Tibial nerve (tissue), 4 donors: ENCODE measurements at places on chromosomes 12 and 14.

DNA sequence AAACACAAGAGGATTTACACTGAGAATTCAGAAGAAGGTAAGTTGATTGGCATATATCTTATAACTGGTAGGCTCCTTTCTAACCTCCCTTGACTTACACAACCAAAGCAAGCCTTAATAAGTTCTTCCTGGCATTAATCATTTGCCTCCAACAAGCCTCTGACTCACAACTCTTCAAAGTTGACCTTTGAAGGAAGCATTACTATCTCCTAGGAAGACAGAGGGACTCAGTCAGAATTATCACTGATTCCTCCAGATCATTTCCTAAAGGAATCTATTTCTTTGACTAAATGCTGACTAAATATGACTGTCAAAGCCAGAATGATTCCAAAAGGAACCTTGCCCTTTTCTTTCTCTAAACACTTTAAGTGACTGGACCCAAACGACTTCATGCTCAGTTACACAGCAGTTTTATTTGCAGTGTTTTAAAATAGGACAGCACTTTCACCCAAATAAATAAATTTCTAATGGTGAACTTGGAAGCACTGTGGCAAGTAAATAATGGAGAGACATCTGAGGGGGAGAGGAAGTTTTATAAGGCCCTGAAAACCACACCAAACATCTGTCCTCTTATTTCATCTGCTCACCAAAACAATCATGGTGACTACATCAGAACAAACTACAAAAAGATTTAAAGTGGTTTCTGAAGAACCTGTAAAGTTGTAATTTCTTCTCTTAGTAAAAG is 128.2 kb downstream of the KLHL28 start:
- DNase-seq = no peak

GRCh38 chr14:73289729-73290128 is 52.4 kb downstream of the PAPLN start:
- DNase-seq = no peak

GRCh38 chr12:23885394-23885793 is 64.1 kb downstream of the SOX5 start:
- DNase-seq = no peak

DNA sequence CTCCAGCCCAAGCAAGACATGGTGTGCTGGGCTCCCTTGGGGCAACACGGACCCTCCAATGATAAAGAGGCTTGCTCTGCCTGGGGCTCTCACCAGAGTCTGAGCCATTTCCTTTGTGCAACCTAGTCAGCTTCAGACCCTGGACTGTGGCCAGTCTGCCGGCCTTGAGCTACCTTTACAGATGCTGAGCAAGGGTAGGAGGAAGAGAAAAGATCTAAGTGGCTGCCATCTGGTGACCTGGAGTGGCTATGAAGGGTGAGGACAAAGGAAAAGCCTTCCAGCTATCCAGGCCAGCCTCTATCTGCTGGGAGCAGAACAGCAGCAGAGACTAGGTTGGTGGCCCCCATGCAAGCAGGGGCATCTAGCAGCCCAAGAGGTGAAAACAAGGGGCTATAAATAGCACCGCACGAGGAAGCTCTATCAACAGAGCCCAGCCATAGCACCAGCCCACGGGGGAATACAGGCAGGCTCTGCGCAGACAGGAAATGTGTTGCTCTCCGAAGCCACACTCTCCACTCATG is 230.1 kb downstream of the FOXN3 start:
- DNase-seq = no peak

DNA sequence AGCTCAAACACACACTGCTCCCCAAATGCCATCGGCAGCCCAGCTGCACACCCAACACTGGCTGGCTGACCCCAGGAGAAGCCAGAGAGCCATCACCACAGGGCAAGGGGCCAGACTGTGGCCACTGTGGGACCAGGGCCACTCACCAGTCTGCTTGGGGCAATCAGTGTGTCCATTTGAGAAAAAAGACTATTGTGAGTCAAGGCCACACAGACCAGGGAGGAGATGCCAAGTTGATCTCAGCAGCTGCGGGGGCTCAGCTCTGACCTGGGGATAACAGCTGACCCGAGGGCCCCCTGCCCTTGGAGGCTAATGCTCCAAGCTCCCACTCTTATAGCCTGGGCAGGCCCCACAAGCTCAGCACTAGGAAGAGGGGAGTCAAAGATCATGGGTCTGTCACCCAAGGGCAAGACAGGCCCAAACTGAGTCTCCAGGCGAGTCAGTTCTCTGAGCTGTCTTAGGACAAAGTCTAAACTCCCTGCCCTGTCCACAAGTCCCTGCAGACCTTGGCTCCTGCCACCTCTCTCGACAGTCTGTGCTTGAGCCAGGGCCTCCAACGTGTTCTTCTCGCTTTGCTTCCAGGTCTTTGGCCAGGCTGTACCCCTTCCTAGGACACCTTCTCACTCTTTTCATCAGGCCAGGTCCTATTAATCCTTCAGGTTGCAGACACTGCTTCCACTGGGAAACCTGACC is 30.1 kb upstream of the PNMA1 start:
- no peak for DNase-seq

DNA sequence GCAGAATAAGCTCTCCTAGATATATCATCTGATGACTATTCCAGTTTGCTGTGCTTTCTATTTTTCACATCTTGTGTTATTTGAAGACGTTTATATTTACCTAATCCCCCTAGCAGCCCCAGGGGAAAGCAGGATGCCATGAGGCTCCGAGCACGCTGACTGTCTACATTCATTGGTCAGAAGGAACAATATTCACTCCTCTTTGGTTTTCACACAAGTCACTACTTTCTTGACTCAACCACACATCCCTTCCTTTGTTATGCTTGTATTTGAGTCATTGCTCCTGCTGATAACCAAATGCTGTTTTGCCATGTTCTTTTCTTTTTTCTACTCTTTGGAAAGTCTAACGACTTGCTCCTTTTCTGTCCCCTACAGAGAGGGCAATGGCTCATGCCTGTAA is 86.5 kb upstream of the SLC38A2 start:
- no peak for DNase-seq

GRCh38 chr14:26594148-26594547 is 3.7 kb downstream of the NOVA1 start:
- DNase-seq = no peak

GRCh38 chr12:89968151-89968700 is 259.6 kb upstream of the ATP2B1 start:
- DNase-seq = no peak

DNA sequence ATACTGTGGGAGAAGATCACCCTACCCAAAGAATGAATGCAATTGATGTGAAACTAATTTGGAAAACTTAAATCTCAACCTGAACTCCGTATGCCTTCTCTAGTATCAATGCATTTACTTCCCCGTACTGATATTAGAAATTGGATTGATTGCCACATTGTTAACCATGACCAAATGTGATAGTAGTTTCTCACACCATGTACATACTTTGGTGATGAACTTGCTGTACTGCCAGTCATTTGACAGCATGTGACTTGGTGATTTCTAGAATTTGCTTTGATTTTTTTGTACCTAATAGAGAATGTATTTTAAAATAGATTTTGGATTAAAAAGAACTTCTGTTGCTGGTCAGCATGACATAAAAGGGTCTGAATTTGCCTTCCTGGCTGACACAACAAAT is 579.8 kb upstream of the TMEM132C start:
- no peak for DNase-seq

- no peak for DNase-seq
Observed at GRCh38 chr12:74227846-74228545, 309.6 kb upstream of the ATXN7L3B start.

- DNase-seq = no peak
Observed at GRCh38 chr14:27427796-27428195, 830.0 kb upstream of the NOVA1 start.

GRCh38 chr12:50747817-50748216 is 16.1 kb upstream of the ATF1 start:
- no peak for DNase-seq

- DNase-seq = no peak
Observed at GRCh38 chr12:70366581-70367257, 629 bp downstream of the KCNMB4 start.

- DNase-seq = no peak
Observed at GRCh38 chr14:88989911-88990310, 165.5 kb downstream of the TTC8 start.

GRCh38 chr12:52964556-52965336 is 15.8 kb downstream of the KRT18 start:
- DNase-seq = no peak

DNA sequence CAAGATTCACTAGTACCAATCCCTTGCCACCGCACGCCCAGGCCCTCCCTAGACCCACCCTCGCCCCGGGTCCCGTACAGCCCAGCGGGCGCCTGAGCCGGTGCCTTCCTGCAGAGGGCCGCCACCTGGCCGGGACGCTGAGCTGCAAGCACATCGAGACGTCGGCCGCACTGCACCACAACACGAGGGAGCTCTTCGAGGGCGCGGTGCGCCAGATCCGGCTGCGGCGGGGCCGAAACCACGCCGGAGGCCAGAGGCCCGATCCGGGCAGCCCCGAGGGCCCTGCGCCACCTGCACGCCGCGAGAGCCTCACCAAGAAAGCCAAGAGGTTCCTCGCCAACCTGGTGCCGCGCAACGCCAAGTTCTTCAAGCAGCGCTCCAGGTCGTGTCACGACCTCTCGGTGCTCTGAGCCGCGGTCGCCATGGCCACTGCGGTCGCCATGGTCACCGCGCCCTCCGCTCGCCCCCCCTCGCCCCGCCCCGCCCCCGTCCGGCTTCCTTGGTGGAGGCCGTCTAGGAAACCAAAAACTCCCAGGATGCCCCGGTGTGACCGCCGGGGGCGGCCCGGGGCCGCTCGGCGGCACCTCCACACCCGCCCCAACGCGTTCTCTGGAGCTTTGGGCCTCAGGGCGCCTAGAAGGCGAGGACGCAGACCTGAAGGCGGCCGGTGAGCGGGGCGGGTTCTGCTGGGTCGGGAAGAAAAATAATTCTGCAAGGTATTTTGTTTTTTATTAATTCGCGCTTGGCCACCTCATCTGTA is 3.7 kb downstream of the REM2 start:
- DNase-seq = peak; percentile 51

DNA sequence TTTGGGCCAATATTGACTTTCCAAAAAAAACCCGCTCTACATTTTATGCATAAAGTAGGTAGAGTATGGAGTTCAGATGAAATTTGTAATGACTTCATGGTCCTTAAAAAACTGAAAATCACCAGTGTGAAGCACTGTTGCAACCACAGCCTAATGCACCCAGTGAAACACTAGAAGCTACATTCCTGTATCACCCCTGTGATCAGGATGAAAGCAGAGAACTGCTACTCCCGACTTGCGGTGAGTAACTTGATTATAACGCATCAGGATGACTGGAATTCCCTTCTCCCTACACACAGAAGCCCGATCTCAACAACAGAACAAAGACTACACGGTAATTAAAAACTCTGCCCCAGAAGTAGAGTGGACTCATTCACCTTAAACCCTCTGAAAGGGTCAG is 33.8 kb downstream of the SPTB start:
- no peak for DNase-seq

GRCh38 chr12:113155646-113156045 is 6.1 kb downstream of the CFAP73 start:
- DNase-seq = no peak

DNA sequence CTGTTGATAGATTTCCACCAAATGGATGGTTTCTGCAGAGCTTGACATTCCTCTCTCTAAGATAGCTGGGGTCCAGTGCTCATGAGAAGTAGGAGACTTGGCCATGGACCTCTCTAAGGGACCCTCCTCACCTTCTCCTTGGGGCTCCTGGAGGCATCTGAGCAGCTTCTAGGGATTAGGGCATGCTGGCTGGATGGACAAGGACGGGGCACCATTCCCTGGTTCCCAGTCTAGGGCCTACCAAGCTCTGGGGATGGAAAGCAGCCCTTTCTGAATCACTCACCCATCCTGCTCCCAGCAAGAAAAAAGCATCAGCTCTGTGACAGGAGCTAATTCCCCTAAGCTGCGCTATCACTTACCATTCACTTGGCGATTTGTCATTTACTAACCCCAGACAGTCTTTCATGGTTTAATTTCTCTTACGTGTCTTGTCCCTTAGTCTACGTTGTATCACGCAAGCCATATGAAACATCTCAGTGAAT is 39.5 kb downstream of the VWF start:
- no peak for DNase-seq

DNA sequence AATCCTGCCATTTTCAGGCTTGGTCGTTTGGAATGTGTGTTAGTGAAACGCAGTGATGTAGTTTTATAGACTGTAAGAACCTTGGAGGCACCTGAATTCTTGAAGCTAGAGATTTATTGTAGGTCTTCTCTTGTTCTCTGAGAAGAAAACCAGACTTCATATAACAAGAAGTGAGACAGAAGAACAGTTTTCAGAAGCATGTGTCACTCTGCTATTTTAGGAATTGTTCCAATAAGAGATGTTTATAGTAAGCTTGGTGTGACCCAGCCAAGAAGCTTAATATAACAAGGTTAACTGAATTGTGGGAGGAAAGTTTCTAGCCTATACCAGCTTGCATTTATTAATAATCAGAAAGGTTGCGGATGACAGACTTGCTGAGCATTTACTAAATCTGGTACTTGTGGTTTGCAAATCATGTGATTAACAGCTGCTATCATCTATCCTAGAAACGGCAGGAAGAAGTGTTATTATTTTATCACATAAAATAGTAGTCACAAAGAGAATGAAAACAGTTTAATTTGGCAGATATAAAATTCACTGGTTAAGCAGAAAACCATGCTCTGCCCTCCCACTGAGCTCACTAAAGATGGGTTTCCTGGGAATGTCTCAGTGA is 49.2 kb upstream of the BCAT1 start:
- DNase-seq = no peak

- DNase-seq = no peak
Observed at GRCh38 chr12:62839869-62840660, 94.9 kb downstream of the PPM1H start.

DNA sequence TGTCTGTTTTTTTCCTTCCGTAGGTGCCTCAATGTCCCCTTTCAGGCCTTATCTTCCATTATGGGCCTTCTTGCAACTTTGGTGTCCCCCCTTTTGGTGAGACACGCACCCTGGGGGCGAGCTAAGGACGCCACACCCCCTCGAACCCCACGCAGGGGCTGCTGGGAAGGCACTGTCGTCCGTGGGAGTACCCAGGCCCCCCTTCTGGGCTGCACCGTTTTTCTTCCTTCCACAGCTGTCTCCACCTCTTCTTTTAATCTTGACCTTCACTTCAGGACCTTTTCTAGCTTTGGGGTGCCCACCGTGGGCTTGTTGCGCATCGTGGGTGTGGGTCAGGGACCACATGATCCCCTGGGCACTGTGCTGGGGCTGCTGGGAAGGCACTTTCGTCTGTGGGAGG is 271.8 kb downstream of the ALG10 start:
- no peak for DNase-seq

- DNase-seq = no peak
Observed at GRCh38 chr12:116881877-116882507, 751 bp upstream of the HRK start.

- DNase-seq = no peak
Observed at GRCh38 chr14:94474581-94475031, 1.4 kb downstream of the SERPINA9 start.

GRCh38 chr14:68210729-68211299 is 391.2 kb downstream of the RAD51B start:
- DNase-seq = no peak
